ENCODE measurements at places on chromosomes 1 and 21.

GRCh38 chr1:163844459-163844858, 522.7 kb downstream of the NUF2 start:
- DNase-seq: no peak

DNA sequence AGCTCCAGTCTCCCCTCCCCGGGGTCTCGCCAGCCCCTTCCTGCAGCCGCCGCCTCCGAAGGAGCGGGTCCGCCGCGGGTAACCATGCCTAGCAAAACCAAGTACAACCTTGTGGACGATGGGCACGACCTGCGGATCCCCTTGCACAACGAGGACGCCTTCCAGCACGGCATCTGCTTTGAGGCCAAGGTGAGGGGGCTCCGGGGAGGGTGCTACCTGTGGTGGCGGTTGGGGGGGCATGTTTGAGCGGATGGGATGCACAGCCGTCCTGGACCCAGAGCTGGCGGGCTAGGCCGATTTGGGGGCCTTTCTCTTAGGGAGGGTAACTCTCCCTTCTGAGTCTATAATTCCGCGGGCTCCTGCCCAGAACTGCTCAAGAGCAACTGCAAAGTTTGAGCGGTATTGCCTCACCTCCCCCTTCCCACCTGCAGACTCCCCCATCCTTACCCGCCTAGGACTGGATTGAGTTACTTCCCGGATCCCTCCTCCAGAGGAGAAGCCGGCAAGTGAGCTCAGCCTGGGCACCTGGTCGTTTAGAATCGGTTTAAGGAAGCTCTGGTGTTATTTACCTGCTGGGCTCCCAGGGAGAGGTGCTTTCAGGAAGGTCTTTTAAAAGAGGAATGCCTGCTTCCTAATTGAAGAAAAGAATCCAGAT, 730 bp downstream of the NOS1AP start:
- DNase-seq: no peak

DNA sequence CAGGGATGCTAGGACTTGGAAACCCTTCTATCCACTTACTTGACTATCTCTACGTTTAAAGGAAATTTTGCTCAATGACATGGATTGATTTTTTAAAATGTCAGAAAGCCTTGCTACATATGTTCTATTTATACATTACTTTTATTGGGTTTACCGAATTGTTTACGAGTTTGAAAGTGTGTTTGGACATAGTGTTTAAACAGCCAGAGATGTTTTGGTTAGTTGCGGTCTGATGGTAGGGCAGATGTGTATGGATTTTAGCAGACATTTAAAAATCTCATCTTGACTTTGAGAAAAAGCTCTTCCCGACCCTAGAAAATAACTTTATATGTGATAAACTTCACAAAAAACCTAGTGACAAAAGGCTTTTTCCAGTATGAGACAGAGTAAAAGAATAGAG, 513.7 kb downstream of the PLA2G4A start:
- no peak for DNase-seq

- DNase-seq: peak; percentile 23
These were observed 1382.2 kb upstream of the B3GALT2 start for GRCh38 chr1:194568610-194569009.

DNA sequence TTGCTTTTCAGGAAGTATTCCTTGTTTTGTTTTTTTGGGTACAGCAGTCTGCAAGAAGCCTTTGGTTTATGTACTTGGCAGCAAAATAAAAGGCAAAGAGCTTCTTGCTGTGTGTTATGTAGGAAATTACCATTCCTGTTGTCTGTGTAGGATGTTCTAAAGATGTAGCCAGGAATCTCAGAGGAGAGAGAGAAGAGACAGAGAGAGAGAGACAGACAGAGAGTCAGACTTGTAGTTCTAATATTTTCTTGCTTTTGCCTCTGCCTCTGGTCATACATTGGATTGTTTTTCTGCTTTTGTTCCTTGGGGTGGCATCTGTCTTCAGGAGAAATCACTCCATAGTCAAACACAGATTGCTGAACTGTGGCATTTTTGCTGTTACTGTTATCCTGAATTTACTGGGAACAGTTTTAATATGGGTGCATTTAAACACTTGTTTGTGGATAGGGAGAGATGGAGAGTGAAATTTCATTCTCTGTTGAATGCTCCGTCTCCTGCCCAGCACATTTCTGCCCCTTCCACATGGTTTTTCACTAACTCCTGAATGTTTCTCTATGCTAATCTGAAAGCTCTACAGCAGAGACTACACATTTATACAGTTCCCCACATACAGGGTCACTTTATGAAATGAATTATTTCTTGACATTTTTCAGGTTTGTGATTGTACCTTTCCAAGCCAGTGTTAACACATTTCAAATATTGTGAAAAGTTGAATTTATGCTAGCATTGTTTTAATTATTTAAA, 49.8 kb downstream of the POU2F1 start:
- DNase-seq: no peak

GRCh38 chr21:7957713-7958064, 2563.7 kb upstream of the TPTE start:
- DNase-seq: no peak

DNA sequence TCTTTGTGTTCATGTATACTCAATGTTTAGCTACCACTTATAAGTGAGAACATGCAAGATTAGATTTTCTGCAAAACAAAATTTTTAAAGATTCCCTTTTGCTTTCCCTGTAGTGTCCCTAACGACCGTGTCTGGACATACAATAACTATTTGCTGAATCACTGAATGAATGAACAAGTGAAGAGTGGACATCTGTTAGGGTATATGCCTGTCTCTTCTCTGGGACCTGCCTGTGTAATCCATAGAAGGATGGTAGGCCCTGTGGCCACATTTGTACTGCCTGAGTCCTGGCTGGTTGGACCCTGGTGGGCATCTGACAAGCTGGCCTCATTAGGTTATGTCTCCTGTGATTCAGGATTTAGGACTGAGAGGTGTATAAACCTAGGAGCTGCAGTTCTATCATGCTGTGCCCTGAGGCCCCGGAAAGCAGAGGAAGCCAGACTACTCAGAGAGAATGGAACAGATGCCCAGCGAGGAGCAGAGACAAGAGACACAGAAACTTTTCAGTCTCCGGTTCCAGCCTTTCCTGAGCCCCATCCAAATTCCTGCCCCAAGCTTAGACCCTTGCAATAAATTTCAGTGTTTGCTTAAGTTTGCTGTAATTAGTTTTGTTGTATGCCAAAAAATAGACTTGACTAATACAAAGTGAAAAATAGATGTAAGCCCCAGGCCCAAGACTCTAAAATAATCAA, 7.5 kb upstream of the NCF2 start:
- DNase-seq: no peak

- no peak for DNase-seq
These were observed 43.9 kb downstream of the FH start for GRCh38 chr1:241475671-241476070.

GRCh38 chr1:35324486-35324885, 56.0 kb downstream of the ZMYM4 start:
- peak; percentile 2 for DNase-seq

GRCh38 chr1:81695741-81696140, 105.0 kb upstream of the ADGRL2 start:
- DNase-seq: peak; percentile 14

DNA sequence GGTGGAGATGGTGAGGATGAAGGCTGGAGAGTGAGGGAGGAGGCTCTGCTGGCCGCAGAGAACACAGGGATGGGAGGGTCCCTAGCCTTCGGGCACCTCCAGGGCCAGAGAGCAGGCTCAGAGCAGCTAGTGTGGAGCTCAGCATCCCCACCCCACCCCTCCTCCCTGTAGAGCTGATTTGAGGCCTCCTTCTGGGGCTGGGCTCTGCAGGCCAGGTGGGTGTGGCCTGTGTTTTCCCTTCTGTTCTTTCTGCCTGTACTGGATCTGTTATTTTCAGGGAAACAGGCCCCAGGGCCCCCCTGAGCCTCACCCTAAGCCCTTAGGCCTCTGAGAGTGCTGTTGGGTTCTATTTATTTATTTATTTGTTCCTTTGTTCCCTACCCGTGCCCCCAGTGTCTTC, 44.8 kb downstream of the TMCC2 start:
- no peak for DNase-seq

GRCh38 chr1:85933961-85934360, 222.6 kb downstream of the COL24A1 start:
- no peak for DNase-seq

All from ACHN (cell line).